ENCODE measurements at places on chromosomes 2 and 18. TPM values are rescaled to one million over a fixed set of nuclear protein-coding genes. Genes with fewer than 3 reads are reported as not detected.

DNA sequence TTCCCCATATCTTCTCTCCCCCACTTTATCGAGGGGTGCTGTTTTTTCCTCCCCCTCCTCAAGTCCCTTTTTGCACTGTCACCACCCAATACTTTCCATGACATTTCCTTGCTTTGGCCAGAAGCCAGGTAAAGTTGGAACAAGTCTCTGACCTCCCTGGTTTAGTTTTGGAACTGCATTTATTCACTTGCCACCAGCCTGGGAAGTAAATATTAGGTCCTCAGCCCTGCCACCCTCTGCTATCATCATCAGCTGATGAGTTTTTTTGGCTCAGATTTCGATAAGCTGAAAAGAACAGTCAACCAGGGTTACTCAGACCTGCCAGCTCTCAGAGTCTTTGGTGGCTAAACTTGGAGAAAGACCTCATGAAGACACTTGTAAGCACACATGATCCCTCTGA, 47.0 kb downstream of the DHRS9 start:
- no peak overlapping the region for H3K4me3 ChIP-seq
- no peaks in the 10 kb centered on the region for H3K36me3 ChIP-seq
- no peaks in the 10 kb centered on the region for H3K4me1 ChIP-seq
- H3K27ac ChIP-seq, result no peak overlapping the region

- peaks cover 16% of the 10 kb centered on the region for H3K27me3 ChIP-seq
- H3K27ac ChIP-seq, result no peak overlapping the region
- no peak overlapping the region for H3K4me3 ChIP-seq
- peaks cover 14% of the 10 kb centered on the region for H3K4me1 ChIP-seq
Observed at GRCh38 chr18:76449111-76449453, 46.0 kb downstream of the ZNF516 start.

DNA sequence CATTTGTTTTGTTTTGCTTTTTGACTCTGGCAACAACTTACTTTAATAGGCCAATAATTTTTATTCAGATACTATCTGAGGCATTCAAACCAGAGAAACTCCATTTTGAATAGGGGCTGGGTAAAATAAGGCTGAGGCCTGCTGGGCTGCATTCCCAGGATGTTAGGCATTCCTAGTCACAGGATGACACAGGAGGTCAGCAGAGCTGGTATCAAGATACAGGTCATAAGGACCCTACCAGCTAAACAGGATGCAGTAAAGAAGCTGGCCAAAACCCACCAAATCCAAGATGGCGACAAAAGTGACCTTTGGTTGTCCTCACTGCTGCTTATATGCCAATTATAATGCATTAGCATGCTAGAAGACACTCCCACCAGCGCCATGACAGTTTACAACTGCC, 102.2 kb upstream of the XPO1 start:
- H3K36me3 ChIP-seq, result no peaks in the 10 kb centered on the region
- no peak overlapping the region for H3K4me3 ChIP-seq
- H3K4me1 ChIP-seq, result no peaks in the 10 kb centered on the region
- DNase-seq, result no peak

DNA sequence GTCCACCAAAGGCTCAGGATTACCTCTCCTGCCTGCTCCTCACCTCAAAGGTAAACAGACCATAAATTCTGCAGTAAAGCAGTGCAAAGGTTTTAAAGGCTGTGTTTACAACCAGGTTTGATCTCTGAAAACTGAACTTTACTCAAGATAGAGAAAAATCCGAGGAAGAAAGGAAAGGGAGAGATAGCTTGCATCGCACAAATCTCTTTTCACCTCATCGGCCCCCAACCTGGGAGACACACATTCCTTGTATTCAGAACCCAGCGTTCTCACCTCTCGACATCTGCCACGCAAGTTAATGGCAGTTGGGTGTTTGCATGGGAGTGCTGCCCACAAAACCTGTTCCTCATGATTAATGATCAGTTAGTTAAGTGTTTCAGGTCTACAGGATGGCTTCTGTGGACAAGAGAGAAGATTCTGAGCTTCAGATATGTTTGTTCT, 72.6 kb downstream of the GATA6 start:
- no peaks in the 10 kb centered on the region for H3K36me3 ChIP-seq
- no peak overlapping the region for H3K27ac ChIP-seq
- H3K4me1 ChIP-seq, result peaks cover 2% of the 10 kb centered on the region
- H3K27me3 ChIP-seq, result no peaks in the 10 kb centered on the region

DNA sequence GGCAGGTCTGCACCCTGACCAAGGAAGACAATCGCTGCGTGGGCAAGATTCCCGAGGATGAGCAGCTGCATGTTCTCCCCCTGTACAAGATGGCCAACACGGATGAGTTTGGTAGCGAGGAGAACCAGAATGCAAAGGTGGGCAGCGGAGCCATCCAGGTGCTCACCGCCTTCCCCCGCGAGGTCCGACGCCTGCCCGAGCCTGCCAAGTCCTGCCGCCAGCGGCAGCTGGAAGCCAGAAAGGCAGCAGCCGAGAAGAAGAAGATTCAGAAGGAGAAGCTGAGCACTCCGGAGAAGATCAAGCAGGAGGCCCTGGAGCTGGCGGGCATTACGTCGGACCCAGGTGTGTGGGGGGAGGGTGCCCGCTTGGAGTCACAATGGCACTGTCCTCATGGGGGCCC, 48.4 kb downstream of the BOLA3 start:
- H3K27me3 ChIP-seq, result no peaks in the 10 kb centered on the region
- no peaks in the 10 kb centered on the region for H3K4me1 ChIP-seq
- DNase-seq, result no peak

- no peak for DNase-seq
- no peak overlapping the region for H3K27ac ChIP-seq
- H3K36me3 ChIP-seq, result no peaks in the 10 kb centered on the region
- no peak overlapping the region for H3K4me3 ChIP-seq
- no peaks in the 10 kb centered on the region for H3K4me1 ChIP-seq
Observed at GRCh38 chr2:141778315-141778835, 352.4 kb downstream of the LRP1B start.

GRCh38 chr2:226515344-226516055, 284.1 kb downstream of the IRS1 start:
- H3K36me3 ChIP-seq, result no peaks in the 10 kb centered on the region
- no peak for DNase-seq
- H3K27me3 ChIP-seq, result no peaks in the 10 kb centered on the region
- H3K27ac ChIP-seq, result no peak overlapping the region

DNA sequence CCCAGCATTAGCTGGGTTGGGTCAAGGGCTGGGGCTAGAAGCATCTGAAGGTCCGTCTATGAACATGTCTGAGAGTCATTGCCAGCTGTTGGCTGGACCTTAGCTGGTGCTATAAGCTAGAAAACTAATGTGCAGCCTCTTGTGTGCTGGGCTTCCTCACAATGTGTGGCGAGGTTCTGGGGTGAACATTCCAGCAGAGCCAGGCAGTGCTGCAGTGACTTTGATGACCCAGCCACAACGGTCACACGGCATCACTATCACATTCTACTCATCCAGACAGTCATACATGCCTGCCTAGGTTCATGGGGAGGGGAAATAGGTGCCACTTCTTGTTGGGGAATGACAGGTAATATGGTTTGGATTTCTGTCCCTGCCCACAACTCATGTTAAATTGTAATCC, 260.5 kb downstream of the CYP26B1 start:
- no peak overlapping the region for H3K27ac ChIP-seq
- no peaks in the 10 kb centered on the region for H3K4me1 ChIP-seq
- H3K36me3 ChIP-seq, result no peaks in the 10 kb centered on the region
- DNase-seq, result no peak

DNA sequence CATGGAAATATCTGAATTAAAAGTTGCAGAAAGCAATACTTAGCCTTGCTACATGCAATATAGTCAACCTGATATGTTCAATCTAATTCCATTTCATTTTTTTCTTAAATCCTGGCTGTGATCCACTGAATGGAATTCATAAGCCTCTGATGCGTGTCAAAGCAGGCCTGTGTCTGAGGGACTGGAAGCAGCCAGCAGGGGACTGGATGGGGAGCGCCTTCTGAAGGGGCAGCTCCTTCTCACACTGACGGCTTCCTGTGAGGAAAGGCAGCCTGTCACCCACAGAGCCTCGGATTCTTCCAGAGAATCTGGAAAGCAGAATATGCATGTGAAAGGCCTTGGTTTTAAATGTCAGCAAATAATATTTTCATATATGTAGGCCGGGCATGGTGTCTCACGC, 73.5 kb downstream of the KCNF1 start:
- no peak for DNase-seq
- H3K4me1 ChIP-seq, result no peaks in the 10 kb centered on the region
- H3K27me3 ChIP-seq, result no peaks in the 10 kb centered on the region
- no peak overlapping the region for H3K27ac ChIP-seq

TBR1 gene
- not detected for total RNA-seq
